T follicular helper cell (primary cell): ENCODE measurements at places on chromosomes 4 and X.

GRCh38 chrX:115487608-115488007, 73.4 kb upstream of the PLS3 start:
- DNase-seq = no peak

DNA sequence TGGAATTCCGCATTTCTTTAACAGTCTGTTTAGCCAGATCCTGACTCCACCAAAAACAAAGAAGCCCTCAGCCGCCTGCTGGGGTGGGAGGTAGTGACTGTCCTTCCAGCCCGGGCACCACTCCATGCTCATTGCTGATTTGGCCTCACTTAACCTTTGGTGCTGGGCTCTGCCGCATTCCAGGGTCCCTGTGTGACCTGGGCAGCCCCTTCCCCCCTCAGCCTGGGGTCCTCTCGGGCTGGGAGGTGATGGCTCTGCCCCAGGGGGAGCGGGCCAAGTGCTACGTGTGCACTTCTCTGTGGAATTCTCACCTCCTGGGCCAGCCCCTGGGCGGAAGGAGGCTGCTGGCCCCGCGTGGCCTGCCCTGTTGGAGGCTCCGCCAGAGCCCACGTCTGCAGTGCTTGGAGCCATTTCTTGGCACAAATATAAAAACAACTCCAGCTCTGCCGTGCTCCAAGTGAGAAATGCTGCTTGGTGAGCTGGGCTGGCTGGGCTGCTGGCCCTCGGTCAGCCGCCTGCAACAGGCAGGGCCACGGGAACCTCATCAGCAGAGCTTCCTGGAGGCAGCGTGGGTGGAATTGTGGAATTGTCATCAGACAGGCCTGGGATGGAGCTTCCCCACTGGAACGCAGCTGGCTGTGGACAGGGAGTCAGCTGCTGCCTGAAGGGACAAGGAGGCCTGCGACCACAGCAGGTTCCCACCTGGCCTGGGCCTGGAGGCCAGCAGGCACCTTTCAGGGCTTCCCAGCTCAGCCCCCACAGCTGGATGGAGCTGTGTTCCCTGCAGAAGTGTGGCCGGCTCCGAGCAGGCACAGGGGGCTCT, 66.0 kb downstream of the TRMT44 start:
- DNase-seq = no peak

- no peak for DNase-seq
Measured at GRCh38 chrX:94850811-94851210, 1176.8 kb downstream of the FAM133A start.

DNA sequence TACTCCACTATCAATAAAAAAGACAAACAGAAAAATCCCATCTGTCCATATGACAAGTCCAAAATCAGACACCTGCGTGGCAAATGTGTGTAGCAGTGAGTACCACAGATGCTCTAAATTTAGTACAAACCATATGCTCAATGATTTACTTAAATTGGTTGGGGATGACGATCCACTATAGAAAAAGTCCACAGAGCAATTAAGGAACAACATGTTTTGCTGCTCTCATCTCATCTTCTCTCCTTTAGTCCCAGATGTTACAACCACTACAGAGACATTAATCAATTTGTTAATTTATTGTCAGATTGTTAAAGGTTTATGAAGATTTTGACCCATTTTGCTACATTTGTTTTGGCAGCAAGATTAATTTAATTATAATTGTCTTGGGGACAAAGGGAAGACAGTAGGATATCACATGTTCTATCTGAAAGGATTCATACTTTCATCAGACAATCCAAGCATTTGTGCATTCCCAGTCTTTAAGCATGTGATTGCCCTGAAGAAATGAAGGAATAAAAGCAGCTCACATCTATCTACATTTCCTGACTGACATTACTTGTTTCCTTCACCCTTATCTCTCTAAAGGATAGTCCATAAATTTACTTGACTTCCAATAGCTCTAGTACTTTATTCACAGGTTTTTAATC, 2268.1 kb downstream of the PCDH7 start:
- no peak for DNase-seq

DNA sequence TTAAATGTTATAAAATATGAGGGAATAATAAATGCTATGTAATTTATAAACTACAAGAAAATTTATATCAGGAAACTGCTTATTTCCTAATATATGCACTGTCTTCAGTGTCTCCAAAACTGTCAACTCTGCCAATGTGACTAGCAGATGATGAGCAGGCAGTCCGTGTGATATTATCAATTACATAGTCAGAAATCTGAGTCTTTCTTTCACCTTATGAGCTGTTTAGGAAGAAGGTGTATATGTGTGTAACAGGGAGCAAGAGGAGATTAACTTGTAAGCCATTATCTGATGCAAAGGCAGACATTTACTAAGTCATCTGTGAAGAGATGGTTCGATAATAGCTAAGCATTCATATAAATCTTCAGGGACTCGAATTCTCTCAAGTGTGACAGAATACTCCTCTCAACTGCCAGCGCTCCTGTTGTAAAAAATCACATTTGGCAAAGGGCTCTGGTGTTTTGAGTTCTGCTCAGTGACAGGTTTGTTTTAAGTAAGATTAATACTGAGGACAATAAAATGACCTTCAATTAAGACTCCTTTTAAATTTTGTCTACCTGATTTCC, 79.7 kb downstream of the SNCA start:
- DNase-seq = no peak

DNA sequence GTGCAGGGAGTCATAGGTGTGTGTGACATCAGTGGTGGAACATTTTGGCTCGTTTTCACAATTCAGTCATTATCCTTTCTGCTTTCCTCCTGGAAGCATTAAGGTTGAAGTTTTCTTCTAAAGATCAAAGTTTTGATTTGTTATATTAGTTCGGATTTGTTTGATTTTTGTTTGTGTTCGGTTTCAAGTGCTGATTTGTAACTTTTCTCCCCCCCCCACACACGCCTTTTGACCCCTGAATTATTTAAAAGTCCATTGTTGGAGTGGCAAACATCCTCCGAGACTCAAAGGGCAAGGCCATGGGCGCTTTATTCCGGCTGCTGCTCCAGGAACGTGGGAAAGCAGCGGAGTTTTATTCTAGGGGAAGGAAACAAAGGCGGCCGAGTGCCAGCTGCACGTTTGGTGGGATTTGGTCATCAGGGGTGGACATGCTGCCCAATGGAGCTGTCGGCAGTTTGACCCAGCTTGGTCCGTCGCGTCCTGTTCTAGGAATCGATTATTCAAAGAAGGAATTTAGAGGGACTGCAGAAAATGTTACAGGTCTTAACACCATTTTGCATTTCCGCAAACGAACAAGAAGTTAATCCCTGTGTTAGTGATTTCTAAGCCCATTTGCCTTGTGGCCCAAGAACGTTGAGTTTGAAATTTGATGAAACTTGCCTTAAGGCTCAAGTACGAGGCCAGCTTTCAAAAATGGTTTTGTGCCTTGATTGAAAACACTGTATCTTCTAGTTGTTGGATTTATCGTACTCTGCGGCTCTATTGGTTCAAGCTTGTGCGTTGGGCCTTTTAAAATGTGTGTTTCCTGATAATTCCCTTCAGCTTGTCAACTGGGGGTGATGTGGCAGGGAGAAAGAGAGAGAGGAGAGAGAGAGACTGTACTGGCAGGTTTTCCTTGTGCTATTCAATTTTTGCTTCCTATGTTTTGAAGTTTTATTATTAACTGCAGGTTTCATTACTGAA, 565 bp upstream of the ZNF41 start:
- no peak for DNase-seq

DNA sequence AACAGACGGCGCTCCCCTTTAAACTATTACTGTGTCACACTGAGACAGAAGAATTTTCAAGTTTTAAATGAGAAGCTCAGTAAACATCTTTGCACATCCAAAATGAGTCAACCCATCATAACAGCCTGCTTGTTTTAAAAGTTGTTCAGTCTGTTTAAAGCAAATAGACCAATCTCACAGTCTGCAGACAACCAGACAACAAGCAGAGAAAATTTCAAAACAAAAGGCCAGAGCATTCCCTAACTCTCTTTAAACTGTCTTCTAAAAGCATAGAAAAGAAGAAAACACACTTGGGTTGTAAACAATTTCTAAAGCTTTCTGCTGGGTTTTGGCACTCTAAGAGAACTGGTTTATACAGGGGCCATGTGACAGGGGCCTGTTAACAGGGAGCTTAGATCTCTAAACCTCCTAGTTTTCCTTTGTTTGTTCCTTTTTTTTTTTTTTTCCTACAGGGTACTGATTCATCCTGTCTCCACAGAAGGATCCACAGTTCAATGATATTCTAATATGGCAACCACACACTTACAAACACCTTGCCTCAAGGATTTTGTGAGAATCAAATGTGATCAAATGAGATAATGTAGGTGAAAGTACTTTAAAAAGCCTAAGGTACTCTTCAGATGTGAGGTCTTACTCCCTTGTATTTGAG, 100.8 kb upstream of the MAML3 start:
- no peak for DNase-seq

GRCh38 chrX:47844117-47844516, 7.4 kb downstream of the ZNF81 start:
- no peak for DNase-seq

DNA sequence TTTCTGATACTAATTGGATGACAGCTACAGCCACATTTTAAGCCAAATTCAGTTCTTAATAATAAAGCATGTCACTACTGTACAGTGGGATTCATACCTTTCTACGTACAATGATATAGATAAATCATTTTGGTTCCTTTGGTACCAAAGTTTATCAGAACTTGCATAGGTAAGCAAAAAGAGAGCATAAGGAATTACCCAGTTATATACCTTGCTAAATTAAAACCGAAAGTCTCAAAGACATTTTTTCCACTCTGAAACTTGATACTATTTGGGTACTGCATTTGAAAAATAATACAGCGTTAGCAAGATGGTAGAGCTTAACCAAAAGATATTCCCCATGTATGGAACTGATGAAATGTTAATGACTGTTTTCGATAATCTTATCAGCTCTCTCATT, 400.9 kb upstream of the ADGRL3 start:
- no peak for DNase-seq

DNA sequence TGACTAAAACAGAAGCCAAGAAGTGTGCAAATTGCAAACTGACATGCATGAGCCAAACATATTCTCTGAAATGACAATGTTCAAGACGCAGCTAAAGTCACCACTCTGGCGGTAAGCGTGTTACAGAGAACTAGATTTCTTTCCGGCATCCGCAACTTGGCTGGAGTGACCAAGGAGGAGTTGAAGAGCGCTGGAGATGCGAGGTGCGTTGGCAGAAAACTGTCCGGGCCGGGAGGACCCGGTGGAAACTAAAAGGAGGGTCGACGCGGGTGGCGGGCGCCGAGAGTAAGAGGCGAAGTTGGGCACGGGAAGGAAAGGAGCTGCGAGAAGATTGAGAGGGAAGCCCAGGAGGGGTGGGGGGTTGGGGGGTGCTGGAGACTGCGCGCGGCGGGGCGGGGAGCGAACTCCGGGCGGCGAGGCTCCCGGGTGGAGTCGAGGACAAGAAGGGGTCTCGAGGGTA, 807 bp downstream of the SEL1L3 start:
- peak; percentile 7 for DNase-seq

DNA sequence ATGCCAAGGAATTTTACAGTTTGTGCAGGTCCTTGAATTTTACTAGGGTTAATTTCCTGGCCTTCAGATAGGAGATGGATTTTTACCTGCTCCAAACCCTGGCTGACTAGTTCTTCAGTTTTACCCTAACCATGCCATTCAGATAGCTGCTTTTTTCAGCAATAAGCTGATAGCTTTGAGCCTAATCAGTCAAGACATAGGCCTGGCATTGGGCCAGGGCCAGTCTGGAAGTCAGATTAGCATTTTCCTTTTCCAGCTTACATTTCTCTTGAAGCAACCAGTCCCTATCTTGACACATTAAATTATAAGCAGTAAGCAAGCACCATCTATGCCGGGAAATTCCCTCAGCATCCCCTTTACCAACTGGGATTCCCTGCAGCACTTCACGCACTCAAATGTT, 177.1 kb downstream of the ADGRA3 start:
- no peak for DNase-seq

DNA sequence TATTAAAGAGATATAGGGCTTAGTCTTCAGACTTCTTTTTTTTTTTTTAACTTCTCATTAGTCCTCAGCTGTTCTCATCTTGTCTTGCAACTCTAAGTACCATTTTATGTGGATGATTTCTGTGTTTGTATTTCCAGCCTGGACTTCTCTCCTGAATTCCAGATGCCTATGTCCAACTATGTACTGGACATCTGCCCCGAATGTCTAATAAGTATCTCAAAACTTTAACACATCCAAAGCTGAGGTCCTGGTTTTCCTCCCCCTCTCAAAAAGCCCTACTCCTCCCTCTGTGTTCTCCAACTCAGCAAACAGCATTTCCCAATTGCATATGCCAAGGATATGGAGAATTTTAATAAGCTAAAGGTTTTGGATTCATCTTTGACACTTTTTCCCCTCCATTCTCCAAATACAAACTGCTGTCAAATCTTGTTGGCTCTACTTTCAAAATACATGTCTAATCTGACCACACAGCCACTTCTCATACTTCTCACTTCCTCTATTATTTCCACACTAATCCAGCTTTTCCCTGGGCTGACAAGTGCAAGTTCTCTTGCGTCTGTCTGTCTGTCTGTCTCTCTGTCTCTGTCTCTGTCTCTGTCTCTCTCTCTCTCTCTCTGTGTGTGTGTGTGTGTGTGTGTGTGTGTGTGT, 79.8 kb downstream of the CLCN5 start:
- no peak for DNase-seq

DNA sequence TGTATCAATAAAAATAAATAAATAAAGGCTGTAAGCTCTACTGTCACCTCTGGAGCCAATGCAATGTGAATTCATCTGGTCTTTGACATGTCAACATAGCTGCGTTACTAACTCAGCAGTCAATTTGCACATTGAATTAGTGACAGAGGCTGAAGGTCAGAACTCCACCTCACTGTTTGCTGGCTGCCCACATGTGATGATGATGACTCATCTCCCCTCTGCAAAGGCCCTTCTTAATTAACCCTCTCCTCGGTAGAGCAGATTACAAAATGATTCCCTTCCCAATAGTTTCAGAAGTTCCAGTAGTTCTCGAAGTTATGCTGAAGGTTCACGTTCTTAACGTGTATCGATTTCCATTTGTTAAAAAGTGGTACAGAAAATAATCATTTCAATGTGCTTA, 1626.0 kb upstream of the TENM3 start:
- DNase-seq = no peak

- no peak for DNase-seq
Measured at GRCh38 chr4:14110407-14110806, 482.9 kb upstream of the BOD1L1 start.
